ENCODE measurements at places on chromosomes 4 and X.

DNA sequence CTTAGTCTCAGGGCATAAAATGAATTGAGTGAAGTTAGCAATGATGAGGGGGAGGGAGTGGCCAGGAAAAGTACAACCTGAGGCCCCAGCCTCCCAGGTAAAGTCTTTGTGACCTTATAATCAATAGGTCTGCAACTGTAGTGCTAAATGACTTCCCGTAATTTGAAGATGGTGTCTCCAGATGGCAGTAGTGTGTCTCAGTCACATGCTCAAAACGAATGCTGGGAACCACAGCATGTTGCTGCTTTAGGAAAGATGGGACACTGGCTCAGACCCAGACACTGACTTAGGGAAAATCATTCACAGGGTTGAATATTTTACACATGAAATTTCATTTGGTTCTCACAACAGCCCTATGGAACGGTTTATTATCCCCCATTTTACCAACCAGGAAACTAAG lies 10.3 kb downstream of the SRPX2 start:
- no peak for DNase-seq

DNA sequence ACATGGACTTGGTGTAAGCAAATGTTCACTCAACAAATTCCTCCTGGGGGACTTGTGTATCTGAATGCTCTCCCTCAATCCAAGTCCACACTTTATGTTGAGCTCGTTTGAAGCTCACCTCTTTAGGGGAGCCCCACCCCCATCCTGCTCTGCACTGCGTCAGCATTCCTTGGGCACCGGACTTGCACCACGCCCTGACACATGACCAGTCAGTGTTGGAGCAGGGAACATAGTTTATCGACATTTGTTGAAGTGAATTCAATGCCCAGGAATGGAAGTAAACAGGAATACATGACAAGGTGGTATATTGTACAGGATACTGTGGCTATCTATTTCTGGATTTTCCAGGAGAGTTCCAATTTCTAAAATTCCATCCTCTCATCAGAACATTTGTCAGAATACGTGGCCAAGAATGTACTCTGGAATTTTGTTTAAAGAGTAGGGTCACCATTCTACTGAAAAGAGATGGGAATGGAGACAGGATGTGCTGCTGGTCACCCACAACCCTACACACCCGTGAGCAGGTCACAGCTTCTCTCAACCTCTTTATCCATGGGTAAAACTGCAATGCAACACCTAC lies 60.0 kb upstream of the LNX1 start:
- DNase-seq, result no peak

GRCh38 chr4:138555584-138555983 lies 313.4 kb upstream of the SLC7A11 start:
- no peak for DNase-seq

- DNase-seq, result no peak
These were observed 406.7 kb upstream of the ACTRT1 start for GRCh38 chrX:128458888-128459287.

DNA sequence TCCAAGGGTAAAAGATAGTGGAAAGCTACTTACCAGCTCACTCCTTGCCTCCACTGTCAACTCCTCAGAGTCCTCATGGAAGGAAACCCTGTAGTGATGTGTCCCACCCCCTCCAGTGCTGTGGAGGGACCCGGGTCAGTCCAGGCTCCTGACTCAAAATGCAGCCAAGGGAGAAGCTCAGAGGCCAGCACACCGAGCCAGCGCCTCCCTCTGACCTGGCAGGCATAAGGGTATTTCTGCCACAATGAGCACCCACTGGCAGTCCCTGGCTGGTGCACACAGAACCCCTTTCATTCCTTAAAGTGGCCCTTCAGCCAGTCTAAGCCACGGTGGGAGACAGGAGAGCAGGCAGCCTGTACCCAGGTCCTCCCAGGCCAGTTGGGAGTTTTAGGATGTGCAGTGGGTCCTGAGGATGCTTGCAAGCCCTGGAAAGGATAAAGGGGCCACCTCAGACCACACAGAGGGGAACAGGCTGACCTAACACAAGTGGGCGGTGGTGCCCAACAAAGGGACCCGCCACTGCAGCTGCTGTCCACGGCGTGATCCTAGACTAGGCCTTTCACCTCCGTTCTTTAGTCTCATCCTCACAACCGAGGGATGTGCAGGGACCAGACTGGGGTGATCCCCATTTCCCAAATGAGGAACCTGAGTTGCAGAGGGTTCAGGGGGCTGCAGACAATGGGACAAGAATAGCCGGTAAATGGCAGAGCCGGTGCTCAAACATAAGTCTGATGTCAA lies 5.7 kb downstream of the JAKMIP1 start:
- DNase-seq, result no peak

- DNase-seq, result no peak
These were observed 53.6 kb downstream of the NSG1 start for GRCh38 chr4:4440333-4441061.

GRCh38 chr4:101792056-101792590 lies 1.6 kb downstream of the BANK1 start:
- DNase-seq, result no peak

DNA sequence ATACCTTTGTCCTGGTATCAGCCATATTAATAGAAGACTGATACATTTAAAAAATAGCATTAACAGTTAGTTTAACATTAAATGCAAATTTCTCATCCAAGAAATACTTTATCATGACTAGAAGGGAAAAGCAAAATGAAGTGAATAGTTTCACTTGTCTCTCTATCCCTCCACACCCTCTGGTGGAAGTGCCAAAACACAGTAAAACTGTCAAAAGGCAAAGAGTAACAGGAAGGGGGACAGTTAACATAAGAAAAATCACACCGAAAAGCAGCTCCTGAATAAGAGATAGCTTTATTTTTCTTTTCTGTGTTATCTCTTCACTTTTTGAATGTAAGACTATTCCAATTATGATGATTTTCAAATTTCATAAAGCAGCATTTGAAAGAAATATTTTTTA lies 187.2 kb downstream of the FBXW7 start:
- DNase-seq, result no peak

GRCh38 chrX:101931136-101931487 lies 715 bp downstream of the ZMAT1 start:
- DNase-seq, result no peak

DNA sequence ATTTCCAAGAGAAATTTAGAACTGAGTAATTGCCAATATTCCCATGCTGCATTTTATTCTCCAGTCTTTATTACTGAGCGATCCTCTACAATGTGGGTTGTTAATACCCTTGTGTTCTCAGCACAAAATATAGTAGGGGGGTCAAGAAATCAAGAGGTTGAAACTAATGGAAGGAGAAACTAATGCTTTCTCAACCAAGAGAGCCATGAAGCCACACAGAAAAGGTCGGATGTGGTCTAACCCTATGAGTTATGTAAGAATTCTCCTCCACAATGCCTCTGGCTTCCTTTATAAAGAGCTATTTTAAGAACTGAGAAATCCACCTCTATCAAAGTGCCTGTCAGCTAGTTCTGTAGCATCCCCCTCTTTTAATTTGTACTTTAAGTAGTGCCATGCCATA lies 268.5 kb downstream of the CHIC1 start:
- no peak for DNase-seq

GRCh38 chrX:40418146-40418812 lies 162.5 kb upstream of the ATP6AP2 start:
- DNase-seq, result no peak

DNA sequence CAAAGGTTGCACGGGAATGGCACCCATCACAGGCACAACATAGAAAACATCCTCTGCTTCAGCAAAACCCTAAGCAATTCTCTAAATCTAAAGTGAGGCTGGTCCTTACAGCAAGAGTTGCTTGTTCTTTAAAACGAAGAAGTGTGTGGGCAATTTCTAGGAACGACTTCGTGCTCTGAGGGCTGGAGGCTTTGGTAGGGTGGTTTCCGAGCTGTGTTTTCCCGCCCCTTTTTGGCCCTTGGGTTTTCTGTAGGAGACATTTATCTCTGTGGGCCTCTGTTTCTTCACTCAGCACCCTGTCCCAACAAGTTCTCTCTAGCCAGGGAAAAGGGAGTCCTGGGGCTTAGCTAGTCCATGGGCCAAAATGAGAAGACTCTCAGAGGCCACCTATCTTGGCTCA lies 84.2 kb downstream of the SLC2A9 start:
- DNase-seq, result no peak

GRCh38 chr4:153062652-153063168 lies 126.6 kb downstream of the FHDC1 start:
- no peak for DNase-seq

Data from activated gamma-delta T cell treated with anti-CD3 and anti-CD28 coated beads, Interleukin-2, amount 50 U/mL, for 16 hours (primary cell).